ENCODE measurements at places on chromosomes 12 and 14.

GRCh38 chr12:118312578-118312977 lies 60.1 kb downstream of the TAOK3 start:
- no peak for DNase-seq

DNA sequence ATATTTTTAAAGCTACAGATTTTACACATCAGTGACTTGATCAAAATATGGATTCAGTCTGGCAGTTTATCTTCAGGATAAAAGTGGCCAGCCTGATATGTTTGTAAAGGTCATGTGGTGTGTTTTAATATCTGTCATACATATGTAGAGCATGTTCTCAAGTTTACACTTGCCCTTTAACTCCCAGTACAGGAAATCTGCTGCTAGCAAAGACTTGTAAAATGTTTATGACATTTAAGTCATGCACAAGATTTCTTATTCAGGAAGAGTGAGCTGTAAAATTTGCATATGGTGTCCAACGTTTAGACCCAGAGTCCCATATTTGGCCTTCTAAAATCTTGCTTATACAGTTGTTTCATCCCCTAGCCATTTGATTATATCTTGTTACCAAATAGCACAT lies 197.5 kb upstream of the FLRT2 start:
- DNase-seq: no peak

- no peak for DNase-seq
Measured at GRCh38 chr14:104969741-104970230, 8.4 kb downstream of the AHNAK2 start.

DNA sequence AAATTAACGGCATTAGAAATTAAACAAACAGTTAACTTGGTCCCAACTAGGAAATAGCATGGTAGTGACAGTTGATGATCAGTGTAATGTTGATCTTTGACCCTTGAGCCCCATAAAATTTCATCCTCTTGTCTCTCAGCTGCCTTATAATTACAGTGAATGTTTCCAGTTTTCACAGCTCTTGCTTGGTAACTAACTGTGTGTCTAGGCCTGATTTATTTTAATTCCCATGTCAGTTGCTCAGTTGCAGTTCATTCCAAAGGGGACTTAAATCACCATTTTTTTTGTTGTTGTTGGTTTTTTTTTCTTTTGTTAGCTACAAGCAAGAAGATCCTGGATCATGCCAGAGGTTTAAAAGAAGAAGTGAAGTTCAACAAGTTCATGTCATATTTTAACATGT lies 1883.7 kb upstream of the FLRT2 start:
- DNase-seq: no peak

GRCh38 chr12:71888521-71888920 lies 49.0 kb downstream of the TBC1D15 start:
- DNase-seq: no peak

- DNase-seq: no peak
Measured at GRCh38 chr12:72077111-72077820, 138.6 kb downstream of the TPH2 start.

DNA sequence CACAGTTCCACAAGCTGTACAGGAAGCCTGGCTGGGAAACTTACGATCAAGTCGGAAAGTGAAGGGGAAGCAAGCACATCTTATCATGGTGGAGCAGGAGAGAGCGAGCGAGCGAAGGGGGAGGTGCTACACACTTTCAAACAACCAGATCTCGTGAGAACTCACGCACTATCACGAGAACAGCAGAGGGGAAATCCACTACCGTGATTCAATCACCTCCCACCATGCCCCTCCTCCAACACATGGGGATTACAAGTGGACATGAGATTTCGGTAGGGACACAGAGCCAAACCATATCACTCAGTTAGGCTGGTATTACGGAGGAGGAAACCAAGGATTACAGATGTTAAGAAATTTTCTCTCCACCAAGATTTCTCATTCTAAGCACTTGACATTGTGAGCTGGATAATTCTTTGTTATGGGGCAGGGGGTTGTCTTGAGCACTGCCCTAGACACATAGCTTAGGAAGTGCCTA lies 262.0 kb upstream of the G2E3 start:
- no peak for DNase-seq

DNA sequence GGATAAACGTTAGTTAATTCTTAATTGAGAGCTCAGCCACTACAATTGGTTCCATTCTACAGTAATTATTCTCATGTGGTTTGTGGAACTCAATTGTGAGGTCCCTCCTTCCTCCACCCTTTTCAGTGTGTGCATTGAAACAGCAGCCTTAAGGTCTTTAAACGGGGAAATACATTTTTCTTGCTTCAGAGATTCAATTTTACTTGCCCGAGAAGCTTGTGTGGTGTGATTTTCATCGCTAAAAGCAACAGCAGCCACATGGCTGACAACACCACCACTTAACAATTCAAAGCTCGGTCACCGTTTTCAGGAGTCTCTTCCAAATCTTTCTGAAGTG lies 733 bp upstream of the PPFIBP1 start:
- no peak for DNase-seq

GRCh38 chr12:115491511-115492250 lies 785.8 kb downstream of the MED13L start:
- DNase-seq: no peak

- no peak for DNase-seq
Measured at GRCh38 chr14:77529213-77529612, 30.6 kb upstream of the ISM2 start.

DNA sequence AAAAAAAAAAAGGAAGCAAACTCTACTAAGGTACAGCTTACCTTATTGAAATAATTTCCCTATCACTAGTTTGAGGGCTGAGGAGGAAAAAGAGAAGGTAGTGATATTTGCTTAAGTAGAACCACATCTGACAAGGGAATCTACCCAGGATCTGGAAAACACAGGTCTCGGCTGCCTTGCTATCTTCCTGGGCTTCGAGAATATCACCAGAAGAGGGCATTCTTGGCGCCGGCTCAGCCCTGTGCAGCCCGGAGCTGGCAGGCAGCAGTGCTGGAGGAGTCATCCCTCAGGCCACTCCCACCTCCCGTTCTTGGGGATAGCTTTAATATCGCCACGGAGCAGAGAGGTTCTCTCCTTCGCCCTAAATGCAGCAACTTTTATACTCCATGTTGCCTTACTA lies 1181.2 kb downstream of the VRK1 start:
- peak; percentile 62 for DNase-seq

DNA sequence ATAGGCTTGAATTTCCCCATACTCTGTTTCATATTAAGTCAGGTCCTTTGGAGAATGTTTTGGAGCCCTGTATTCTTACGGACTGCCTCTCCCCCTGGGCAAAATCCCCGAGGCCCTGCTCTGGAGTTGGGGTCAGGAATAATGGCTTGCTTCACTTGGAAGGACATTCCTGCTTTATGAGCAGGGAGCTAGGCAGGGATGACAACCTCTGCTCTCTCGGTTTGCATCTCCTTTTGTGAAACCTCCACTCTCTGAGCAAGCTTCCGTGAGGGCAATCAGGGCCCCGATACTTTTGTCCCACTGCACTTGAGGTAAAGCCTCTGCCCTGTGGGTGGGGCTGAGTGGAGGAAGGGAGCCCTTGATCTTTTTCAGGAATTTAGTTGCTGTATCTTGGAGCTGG lies 19.3 kb downstream of the OS9 start:
- no peak for DNase-seq

DNA sequence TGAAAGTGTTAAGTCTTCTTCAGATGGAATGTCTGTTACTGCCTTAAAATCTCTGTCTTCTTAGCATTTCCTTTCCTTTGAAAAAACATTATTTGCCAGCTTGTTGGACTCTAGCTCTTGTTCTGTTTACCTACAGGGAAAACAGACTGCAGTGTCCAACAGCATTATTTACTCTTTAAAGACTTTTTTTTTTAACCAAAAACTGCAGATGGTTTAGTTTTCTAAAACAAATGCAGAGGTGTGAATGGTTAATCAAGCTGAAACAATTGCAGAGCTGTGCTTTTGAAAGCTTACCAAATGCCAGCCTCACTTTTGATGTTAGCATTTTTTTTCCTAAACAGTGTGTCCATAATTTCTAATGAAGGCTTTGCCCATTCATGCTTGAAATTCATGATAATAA lies 323.3 kb downstream of the TMEM117 start:
- no peak for DNase-seq

GRCh38 chr14:69614592-69614991 lies 3.2 kb downstream of the SUSD6 start:
- no peak for DNase-seq

GRCh38 chr14:99202516-99202915 lies 69.5 kb downstream of the BCL11B start:
- DNase-seq: no peak

DNA sequence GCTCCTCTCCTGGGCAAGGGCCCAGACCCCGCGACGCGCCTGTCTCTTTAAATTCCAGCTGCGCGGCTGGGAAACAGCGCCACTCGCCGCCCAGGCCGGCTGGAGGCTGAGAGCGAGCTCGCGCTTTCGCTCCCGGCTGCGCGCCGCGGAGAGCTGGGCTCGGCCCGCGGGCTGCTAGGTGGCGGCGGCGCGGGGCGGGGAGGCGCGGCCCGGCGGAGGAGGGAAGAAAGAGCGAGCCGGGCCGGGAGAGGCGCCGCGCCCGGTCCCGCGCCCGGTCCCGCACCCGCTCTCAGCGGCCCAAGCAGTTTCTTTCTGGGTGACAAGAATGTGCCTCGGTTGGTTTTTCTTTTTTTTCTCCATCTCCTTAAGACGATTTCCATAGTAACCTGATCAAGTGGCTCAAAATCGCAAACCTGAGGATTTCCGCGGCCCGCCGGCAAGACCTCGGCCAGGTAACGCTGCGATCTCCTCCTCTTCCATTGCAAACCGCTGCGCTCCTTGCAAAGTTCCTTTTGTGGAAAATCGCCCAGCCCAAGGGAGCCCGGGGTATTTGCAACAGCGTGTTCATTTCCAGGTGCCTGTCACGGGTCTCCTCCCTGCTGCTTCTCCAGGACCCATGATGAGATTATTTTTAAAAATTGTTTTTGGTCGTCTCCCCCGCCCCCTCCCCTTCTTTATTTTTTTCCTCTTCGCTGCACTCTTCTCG lies 259.5 kb upstream of the E2F7 start:
- DNase-seq: peak; percentile 3

- no peak for DNase-seq
Measured at GRCh38 chr12:6697584-6698351, 2.8 kb downstream of the PIANP start.

GRCh38 chr14:94474581-94475031 lies 1.4 kb downstream of the SERPINA9 start:
- DNase-seq: no peak
